Brain pericyte (primary cell): ENCODE measurements at places on chromosomes 1 and 21.

DNA sequence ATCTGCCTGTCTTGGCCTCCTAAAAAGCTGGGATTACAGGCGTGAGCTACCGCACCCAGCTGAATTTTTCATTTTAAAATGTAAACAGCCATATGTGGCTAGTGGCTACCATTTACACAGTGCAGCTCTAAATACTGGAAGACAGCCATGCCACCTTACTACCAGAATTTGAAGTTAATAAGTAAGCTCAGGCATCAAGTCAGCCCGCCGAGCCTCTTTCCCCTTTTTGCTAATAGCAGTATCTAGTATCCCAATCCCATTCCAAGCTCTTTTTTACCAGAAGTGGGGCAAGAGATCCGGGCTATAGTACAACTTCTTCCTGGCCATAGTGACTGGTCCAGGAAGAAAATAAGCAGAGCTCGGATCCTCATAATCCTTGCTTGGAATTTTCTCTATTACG, 15.1 kb downstream of the TAF13 start:
- DNase-seq = no peak

DNA sequence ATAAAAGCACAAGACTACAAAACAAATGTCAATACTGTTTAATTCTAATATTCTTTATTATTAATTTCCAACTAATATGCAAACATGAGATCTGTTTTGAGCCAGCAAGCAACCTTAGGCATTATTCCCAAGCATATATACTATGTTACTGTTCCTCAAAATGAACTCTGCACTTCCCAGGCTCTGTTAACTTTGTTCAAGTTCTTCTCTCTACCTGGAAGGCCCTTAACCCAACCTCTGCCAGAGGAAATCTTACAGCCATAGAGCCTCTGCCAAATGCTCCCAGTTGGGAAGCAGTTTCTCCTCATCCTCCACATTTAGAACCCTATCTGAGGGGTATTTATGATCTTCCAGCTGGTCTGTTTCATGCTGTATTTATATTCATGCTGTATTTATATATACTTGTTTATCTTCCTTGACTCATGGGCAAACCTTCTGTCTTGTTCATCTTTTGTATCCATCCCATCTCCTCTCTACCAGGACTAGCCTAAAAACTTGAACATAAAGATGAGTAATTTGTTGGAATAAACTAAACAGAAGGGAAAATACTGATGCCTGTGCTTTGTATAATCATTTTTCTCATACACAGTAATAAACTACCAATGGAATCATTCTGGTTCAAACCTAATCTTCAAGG, 5.3 kb downstream of the IVNS1ABP start:
- DNase-seq = no peak

DNA sequence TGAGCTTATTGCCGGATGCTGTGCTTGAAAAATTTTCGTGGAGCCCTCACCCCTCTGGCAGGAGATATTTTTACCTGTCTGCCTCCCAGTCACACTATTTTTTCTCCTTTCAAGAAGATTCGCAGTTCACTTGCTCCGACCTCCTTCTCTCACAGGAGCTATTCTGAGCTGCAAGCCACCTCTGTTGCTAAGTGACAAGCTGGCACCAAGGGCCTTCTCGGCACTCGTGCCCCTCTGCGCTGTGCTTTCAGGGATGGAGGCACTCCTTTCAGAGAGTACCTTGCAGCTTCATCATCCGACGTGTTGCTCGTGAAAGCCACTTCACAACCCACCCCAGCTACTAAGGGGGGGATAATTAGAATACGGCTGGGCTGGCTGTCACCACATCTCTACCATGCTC, 11.6 kb downstream of the SLC6A17 start:
- DNase-seq = no peak

- DNase-seq = no peak
Measured at GRCh38 chr1:181106022-181106312, 17.5 kb downstream of the IER5 start.

DNA sequence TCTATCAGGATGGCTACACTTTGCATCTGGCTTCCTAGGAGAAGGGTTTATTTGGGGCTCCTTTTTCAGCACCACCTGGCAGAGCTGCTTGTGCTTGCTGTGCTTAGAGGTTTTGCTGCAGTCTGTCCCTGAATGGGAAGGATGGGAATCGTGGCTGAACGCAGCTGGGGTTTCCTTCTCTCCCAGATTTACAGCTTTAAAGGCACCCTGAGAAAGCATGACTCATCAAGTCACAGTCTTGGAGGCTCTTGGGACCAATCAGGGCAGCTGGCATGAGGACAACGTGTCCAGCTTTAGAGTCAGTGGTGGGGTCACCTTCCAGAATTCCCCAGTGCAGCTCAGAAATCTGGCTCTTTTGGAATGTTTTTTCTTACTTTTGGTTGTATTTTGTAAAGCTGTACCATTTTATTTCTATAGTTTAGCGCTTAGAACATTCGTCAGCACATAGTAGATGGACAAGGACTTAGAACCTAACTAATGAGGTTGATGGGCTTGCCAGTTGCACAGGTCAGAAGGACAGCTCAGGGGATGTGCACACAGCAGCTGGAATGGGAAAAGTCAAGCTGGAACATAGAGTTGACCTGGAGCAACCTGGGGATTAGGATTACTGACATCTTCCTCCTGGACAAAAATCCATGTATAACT, 222.6 kb downstream of the PRDM2 start:
- no peak for DNase-seq

GRCh38 chr21:44569861-44570517, 3.5 kb upstream of the KRTAP10-4 start:
- DNase-seq = no peak

DNA sequence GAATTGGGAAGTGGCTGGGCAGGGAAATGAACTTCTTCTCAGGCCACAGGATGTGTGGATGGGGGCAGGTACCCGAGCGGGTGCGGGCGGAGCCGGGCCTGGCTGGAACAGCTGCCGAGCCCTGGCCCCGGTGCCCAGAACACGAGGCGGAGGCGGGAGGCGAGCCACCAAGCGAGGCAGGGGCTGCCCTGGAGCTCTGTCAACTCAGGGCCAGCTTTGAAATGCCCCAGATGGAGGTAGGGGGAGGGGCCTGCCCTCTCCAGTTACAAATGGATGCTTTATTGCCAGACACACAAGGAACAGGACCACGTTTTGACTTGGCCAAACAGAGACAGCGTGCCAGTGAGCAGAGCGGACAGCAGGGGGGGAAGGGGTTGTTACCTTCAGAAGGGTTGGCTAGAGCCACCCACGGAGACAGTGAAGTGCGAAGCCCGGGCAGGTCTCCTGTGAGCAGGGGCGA, 240.4 kb downstream of the SDCCAG8 start:
- no peak for DNase-seq

GRCh38 chr1:88296227-88296626, 387.8 kb upstream of the PKN2 start:
- no peak for DNase-seq

DNA sequence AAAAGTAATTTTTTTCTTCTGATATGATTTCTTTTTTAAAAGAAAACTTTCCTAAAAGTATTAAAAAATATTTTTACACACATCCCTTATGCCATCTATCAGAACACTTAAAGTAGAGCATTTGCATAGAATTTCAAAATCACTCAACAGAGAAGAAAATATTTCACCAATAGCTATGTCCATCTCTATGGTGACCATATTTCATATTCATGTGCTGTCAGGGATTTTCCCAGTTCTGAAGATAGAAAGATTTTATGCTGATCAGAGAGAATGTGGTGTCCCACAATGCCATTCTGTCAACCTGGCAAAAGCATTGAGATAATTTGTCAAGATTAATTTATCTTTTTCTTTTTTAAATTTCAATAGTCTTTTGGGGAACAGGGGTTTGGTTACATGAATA, 87.0 kb downstream of the C4BPA start:
- no peak for DNase-seq

DNA sequence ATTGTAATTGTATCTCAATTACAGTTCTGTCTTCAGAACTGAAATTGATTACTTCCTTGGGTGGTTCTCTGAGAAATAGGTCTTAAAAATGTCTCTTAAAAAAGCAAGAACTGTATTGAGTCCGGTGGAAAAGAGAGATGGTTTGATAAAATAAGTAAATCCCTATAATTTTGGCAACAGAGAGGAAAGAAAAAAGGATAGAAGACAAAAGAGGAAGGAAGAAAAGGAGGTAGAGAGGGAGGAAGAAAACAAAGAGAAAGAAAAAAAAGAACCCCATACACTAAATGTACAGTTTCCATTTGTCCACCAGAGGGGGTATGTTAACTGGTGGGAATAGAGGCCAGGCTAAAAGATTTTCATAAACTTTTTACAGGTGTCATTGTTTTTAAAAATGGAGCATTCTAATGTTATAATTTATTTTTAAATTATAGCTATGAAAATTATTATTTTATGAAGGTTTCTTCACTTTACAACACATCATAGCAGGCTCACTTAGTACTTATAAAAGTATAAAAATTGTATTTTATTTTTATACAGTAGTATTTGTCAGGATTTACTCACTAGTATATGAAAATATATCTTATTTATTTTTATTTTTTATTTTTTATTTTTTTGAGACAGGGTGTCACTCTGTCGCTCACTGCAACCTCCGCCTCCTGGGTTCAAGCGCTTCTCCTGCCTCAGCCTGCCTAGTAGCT, 2.1 kb upstream of the UBE2T start:
- DNase-seq = no peak

- DNase-seq = no peak
Measured at GRCh38 chr1:88980870-88981269, 11.6 kb downstream of the KYAT3 start.

DNA sequence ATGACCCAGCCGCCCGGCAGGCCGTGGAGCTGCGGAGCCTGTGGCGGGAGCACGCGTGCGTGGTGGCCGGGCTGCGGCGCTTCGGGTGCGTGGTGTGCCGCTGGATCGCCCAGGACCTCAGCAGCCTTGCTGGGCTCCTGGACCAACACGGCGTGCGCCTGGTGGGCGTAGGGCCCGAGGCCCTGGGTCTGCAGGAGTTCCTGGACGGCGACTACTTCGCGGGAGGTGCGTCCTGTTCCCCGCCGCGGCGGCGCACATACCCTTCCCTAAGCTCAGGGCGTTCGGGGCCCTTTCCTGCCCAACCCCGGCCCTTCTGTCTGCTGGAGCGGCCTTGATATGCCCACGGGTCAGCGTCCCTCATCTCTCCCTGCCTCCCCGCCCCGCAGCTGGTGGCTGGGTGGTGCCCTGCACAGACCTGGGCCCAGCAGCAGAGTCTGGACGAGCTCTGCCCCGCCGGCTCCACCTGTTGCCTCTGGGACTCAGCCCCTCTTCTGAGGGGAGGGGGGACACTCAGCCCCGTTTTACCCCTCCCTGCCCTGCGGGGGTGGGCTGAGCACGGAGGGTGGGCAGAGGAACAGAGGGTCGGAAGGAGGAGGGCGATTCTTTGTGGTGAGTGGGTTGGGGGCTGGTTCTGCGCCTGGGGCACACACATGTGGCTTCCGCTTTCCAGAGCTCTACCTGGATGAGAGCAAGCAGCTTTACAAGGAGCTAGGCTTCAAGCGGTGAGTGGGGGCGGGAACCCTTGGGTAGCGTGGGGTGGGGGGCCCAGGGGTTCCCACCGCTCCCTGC, 688 bp downstream of the PRXL2B start:
- DNase-seq = no peak

DNA sequence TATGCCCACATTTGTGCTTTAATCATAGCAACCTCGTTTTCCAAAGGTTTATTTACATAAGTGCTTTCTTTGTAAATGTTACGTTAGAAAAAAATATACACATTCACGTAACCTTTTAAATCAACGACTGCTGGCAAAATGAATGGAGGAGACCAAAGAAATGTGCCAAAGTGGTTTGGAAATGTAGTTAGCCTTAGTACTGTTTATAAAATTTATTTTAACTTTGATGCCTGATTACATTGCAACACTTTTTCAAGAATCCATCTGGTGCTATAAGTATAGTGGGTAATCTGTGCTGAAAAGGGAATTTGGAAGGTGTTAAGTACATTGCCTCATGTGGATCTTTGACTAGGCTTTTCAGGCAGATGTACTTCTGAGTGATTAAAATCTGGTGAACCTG, 108.9 kb downstream of the IFI44 start:
- DNase-seq = no peak

DNA sequence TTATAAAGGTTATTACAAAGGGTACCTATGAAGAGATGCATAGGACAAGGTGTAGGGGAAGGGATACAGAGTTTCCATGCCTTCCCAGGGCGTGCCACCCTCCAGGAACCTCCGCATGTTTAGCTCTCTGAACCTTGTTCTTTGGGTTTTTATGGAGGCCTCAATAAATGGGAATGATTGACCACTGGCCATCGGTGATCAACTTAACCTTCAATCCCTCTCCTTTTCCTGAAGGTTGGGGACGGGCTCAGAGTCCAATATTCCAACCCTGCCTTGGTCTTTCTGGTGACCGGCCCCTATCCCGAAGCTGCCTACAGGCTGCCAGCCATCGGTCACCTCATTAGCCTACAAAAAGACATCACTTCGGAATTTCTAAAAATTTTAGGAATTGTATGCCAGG, 11.7 kb downstream of the CD244 start:
- DNase-seq = no peak

DNA sequence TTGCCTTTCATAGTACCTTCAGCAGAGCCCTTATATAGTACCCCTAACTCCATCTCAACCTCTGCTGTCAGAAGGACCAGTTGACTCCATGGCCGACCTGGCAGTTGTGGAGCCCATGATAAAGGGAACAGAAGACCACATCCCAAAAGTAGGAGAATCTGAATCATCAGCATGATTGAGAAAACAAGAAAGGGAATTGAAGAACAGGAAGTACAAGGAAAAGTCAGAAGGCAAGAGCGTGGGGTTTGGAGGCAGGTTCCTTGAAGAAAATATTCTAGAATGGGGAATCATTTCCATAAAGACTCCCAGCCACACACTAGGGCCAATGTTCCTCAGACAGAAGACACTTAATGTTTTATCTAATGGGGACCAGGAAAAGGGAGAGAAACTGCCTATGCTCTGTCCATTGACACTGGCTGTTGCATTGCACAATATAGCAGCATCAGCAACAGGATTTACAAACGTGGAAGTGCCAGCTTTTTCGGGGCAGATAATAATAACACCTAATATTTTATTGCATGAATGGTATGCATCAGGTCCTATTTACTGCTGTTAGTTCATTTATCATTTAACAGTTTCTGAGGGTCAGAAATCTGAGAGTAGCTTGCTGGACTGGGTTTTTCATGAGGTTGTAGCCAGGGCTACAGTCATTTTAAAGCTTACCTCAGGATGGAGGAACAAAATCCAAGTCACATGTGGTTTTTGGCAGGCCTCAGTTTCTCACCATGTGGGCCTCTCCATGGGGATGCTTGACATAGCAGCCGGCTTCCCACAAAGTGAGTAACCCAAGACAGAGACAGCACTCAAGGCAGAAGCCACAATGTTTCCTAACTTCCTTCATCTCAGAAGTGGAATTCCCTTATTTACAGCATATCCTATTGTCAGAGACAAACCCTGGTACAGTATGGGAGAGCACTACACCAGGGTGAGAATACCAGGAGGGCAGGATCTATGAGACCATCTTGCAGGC, 483.4 kb downstream of the PLPP3 start:
- DNase-seq = peak; percentile 86

- DNase-seq = no peak
Measured at GRCh38 chr1:229230140-229230892, 40.6 kb upstream of the RAB4A start.

DNA sequence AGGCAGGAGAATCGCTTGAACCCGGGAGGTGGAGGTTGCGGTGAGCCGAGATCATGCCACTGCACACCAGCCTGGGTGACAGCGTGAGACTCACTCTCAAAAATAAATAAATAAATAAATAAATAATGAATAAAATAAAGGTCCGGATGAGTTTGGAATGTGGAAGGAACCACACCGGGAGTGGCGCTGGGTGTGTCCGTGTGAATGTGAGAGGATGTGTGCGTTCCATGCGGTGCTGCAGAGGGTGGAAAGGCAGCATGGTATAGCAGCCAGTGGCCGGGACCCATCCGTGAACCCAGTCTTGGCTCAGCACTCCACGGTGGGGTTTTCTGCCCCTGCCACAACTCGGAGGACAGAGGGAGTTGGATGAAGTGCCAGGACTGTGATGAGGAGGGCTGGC, 56.2 kb upstream of the POFUT2 start:
- DNase-seq = no peak
